B cell (primary cell): ENCODE measurements at places on chromosomes 11 and 22.

- DNase-seq, result no peak
These were observed 15.0 kb upstream of the ALX4 start for GRCh38 chr11:44324749-44325525.

DNA sequence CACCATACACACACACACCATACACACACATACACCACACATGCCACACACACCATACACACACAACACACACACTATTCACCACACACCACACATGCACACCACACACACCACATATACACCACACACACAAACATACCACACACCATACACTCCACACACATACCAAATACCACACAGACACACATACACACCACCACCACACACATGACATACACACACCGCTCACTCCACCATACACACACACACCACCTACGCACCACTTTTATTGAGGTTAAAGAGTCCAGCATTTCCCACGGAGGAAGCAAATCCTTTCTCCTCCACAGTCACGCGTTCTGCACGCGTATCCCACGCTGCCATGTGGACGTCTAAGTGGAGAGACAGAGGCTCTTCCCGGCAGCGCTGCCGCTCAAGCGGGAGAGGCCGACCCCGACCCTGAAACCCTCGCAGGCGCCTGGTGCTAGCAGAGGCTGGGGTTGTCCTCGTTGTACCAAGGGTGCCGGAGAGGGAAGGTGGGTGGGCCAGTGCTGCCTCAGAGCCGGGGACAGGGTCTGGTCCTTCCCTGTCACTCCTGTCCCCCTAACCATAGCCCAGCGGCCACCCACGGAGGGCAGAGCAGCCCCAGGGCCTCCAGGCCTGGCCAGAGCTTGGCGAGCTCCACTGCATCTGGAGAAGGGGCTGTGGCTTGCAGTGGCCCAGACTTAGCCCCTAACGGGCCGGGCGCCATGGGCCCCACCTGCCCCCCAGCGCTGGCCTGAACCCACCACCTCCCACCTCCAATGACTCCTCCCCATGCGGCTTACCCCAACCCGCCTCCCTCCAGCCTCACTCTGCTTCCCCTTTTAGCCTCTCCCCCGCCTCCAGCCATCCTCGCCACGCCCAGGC lies 1495.0 kb downstream of the BRD1 start:
- no peak for DNase-seq

GRCh38 chr11:86558841-86559240 lies 113.6 kb downstream of the ME3 start:
- no peak for DNase-seq

DNA sequence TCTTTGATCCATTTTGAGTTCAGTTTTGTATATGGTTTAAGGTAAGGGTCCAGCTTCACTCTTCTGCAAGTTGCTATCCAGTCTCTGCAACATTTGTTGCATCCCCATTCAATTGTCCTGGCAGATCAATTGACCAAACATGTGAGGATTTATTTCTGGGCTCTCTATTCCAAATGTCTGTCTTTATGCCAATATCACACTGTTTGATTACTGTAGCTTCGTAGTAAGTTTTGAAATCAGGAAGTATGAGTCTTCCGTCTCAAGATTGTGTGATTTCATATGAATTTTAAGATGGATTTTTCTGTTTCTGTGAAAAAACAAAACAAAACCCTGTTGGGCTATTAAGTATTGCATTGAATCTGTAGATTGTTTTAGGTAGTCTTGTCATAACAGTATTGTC lies 17.0 kb downstream of the APLP2 start:
- DNase-seq, result no peak

- DNase-seq, result no peak
These were observed 122.6 kb downstream of the APOL5 start for GRCh38 chr22:35840302-35840739.

GRCh38 chr11:32071811-32072210 lies 19.1 kb upstream of the RCN1 start:
- DNase-seq, result no peak

DNA sequence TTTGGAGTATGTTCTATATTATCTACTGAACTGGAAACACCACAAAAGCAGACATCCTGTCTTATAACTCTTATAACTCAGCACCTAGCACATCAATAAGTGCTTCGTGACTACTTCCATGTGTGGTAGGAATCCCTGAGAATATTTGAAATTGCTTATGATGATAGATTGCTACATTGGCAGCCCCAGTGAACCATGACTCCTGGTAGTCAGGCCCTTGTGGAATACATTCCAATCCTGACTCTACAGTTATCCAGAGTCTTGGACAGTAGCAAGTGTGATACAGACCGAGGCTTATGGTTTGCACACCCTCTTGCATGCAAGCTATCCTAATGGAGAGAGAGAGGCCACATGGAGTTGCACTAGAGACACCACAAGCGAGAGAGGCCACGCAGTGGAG lies 59.5 kb upstream of the PHF21A start:
- no peak for DNase-seq

DNA sequence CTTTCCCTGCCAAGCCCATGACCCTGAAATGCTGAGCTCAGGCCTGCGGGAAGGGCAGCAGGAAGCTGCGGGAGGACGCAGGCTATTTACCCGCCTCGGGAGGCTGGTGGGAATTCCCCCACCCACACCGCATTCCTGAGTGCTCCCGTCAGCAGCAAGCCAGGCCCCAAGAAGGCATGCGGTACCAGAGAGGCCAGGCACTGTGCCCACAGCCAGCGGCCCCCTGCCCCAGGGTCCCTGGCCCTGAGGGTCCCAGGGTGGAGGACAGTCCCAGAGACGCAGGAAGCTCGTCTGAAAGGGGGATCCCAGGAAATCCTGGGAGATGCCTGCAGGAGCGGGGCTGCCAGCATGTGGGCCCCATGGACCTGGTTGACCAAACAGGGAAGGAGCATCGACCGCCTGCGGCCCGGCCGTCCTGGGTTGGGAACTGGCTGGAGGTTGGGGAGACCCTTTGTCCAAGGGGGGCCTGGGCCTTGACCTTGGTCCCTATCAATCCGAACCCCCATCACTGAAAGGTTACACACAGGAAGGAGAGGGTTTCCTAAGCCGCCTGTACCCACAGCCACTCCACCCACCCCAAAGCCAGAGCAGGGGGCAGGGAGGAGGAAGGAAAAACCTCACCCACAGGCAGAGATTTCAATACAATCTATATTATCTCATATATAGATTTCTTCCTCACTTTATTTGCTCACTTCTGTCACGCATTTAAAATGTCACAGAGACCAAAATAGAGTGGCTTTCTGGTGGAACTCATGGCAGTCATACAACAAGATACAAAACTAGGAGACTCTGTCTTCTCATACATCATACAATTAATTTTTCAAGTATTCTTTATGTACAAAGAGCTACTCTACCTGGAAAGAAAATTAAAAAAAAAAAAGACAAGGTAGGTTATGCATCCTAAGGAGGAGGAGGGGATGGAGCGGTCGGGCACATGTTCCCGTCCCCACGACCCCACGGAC lies 17.1 kb downstream of the MAFF start:
- DNase-seq, result no peak

DNA sequence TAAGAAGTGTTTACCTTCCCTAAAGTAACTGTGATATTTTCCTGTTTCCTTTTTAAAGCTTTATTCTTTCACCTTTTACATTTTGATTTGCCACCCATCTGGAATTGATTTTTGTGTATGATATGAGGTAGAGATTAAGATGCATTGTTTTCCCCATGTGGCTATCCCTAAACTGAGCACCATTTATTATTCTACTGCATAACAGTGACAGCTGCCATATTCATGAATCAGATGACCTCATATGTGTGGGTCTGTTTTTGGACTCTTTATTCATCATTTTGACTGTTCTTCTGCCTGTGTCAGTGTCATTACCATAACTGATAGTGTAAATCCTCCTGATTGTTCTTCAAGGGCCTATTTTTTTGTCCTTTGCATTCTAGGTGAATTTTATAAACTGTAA lies 50.8 kb downstream of the HIPK3 start:
- no peak for DNase-seq

DNA sequence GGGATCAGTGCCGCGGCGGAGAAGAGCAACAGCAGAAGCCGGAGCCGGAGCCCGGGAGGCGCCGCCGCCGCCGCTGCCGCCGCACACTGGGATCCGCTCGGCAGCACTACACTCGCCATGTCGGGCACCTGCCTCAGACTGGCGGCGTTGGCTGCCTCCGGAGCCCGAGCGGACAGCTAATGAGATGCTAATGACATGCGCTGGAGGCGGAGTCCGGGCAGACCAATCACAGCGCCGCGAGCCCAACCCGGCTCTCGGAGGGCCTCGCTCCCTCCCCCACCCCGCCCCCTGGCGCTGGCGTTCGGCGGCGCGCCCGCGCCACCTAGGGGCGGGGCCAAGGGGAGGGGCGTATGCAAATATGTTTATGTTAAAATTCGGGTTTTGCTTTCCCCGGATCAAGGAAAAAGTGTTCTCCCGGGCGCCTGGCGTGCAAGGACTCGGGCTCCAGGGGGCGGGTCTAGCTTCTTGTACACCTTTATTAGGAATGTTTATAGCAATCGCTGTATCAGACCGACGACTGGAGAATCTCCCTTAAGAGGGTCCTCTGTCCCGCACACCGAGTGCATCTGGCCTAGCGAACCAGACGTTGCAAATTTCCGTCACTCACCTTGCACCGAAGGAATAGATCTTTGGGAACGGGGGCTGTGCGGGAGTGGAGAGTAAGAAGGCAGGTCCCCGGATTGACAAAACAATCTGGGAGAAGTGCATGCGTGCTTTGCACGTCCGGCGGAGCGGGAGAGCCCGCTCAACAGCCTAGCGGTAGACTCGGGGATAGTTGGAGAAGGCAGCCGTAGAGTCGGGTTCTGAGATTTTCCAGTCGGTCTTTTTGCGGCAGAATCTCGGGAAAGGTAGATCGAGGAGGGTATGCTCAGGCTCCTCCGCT lies at the start of gene CADM1:
TSS of gene CADM1 (minus strand) at position 140 of the 883 bp plus-strand sequence.
- peak; percentile 60 for DNase-seq

DNA sequence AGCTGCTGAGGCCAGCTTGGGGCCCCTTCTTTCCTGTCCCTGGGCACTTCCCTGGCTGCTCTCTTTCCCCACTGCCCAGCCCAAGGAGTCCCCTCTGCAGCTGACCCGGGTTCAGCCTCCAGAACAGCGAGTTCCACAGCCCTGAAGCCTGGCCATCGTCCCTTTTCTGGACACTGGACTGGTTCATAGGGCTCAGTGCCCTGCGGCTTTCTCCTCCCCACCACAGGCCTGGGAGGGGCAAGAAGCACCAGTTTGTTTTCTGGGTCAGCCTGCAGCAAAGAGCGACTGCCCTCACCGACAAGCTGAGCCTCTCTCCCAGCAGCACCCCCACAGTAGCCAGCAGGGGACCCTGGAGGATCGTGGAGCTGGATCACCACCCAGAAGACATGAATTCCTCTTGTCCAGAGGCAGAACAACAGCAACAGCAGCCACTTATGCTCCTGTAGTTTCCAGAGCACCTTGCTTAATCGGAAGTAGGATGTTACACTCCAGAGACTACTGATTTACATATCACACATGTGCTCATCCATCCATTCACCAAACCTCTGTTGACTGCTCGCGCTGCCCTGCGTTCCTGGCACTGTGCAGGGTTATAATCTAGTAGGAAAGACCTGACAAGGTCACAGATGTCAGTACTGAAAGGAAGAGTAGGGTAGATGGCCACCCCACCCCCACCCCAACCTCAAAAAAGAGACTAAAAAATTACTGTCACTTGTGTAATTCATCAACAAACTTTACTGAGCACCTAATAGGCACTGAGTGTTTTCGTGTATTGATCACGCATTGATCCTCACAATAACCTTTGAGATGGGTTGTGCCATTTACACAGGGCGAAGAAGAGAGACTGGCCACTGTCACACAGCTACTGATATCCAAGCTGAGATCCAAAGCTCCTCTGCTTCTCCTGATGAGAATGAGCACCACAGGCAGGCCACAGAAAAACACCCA lies 13.0 kb upstream of the CXCR5 start:
- DNase-seq, result peak; percentile 86

DNA sequence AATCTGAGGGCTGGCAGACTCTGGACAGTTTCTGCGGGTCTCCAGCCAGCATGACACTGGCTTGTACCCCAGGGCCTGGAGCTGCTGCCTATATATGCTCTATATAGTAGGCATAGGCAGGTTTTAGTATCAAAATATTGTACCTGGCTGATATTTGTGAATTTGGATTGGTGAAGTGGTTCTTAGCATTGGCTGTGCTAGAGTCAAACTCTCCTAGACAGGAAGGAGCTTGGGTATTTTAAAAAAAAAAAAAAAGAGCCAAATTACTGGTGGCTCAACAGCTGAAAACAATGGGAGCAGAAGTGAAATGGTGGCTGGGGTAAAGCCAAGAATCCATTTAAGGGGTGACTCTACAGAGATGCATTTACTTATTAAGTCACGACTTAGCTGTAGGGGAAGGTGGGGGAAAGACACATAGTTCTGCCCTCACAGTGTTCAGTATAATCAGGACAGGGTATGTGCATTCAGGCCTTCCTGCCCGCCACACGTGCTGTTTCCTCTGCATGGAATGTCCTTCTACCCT lies 11.0 kb upstream of the MTFP1 start:
- no peak for DNase-seq

- DNase-seq, result no peak
These were observed 64.8 kb downstream of the STIM1 start for GRCh38 chr11:3920148-3920852.

DNA sequence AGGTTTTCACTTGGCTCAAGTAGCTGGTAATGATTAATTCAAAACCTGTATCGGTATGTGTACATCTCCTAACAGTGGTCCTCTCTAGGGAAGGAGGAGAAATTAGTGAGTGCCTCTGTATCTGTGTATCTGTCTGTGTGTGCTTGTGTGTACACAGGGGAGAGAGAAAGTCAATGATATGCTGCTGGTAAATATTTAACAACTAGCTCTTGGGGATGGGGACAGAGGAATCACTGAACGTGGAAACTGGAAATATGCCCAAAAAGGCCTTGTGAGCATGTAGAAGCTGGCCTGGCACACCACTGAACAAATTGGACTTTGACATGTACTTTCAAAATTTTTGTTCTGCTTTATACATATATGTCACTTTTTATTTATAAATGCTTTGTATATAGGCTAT lies 214.0 kb upstream of the SYN3 start:
- DNase-seq, result peak; percentile 17

DNA sequence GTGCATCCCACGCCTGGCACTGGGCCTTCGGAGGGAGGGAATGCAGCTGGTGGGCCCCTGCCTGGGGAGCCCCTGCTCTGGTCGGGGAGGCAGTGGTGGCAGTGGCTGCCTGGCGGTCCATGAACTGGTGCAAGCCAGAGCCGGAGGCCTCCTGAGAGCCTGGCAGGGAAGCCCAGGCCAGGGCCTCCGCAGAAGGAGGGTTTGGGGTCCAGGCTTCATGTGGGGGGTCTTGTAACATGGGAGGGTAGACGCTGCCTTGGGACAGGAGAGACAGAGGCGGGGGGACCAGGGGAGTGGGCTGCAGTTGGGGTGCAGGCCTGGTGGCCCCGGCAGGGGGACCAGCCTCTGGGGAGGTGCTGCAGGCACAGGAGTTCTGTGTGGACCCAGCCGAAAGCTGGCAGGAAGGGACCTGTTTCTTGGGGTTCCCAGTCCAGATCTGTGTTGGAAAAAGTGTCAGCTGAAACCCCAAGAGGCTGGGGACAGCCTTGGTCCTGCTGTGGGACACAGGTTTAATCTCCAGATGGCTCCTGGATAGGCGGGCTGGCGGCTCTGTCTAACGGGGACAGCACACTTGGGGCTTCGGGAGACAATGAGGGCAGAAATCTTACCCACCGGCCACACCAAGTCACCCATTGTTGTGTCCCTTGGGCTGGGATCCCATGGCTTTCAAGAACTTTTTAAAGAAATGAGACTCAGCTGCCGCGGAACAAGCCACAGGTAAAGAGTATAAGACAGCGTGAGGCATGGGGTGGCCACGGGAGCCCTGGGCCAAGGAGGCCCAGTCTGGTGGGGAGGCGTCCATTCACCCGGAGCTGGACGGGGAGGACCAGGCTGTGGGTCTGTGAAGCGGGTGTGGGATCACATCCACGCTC lies 73.5 kb downstream of the KCNQ1 start:
- no peak for DNase-seq

- DNase-seq, result no peak
These were observed 30.9 kb upstream of the WNT7B start for GRCh38 chr22:46007848-46008261.
